ENCODE measurements at places on chromosomes 2 and 18.

DNA sequence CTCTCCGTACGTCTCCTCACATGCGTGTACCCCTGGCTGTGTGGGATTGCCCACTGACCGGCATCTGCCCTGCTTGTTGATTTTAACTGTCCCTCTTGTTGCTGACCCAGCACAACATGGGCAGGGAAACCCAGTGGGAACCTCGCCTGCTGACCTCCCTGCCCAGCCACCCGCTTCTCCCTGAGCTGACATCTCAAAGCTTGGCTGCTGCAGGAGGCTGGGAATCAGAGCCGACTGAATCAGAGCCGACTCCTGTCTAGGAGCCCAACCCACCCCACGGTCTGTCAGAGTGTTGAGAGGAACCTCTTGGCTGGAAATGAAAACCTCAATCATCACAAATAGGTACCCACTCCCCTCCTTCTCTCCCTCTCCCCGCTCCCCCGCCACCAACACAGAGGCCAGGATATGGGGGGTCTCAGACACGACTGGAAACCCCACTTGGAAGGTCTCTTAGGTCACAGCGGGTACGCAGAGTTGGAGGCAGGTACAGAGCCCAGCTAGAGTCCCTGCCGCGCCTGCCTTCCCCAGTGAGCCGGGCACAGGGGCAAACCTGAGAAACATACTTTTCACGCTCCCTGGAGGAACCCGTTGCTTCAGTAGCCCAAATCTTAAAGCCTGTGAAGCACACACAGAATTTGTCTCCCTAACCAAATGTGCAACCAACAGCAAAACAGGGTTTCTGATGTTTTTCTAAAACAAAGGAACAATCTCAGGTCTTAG lies 784 bp downstream of the EDAR start:
- DNase-seq, result no peak

DNA sequence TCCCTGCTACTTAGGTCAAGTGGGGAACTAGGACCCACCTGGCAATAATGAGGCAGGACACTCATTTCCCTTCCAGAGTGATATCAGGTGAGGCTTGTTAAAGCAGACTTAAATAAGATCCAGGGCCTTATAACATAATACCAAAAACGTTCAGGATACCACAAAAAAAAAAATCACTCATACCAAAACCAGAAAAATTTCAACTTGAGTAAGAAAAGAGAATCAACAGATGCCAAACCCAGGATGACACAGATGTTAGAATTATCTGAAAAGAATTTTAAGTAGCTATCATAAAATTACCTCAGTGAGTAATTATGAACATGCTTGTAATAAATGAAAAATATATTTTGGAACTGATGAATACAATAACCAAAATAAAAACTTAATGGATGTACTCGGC lies 255.6 kb upstream of the OSR1 start:
- DNase-seq, result no peak

DNA sequence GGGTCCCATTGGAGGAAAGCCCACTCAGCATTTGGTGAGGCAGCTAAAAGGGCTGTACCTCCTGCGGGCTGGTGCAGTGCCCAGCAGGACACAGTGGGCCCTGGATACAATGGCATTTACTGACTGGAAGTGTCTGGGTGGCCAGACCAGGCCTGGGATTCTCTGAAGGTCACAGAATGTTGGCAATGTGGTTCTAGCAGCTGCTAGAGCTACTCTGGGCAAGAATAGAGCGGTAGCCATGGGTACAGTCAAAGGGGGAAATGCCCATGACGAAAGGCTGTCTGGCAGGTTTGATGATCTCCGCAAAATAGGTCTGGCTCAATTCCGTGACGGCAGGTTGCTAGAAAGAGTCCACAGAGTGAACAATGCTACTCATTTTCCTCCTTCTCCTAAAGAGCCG lies 241.8 kb downstream of the AFF3 start:
- no peak for DNase-seq

DNA sequence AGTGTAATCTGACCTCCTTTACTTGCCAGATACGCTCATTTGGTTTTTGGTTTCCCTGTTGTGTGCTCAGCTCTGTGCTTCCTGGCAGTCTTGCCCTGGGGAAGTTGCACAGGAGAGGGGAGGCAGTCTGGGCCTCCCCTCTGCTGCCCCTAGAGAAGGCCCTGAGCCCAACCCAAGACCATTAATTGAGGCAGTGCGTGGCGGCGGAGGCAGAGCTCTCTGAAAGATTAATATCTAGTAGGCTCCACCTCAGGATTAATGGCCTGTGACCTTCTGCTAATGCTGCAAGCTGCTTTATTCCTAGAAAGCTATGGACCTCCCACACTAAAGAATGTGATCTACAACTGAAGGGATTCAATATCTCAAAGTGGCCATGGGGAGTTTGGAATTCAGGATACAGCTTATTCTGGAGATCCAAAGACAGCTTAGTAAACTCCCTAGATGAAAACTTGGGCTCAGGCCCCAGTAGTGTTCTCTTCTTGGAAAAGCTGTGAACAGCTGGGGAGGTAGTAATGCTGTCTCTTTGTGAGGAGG lies 41.4 kb upstream of the MAPRE2 start:
- no peak for DNase-seq

- no peak for DNase-seq
Observed at GRCh38 chr2:78585871-78586270, 439.6 kb upstream of the REG3G start.
